OCI-M1 (cell line): ENCODE measurements at places on chromosomes 4 and X.
A peak's percentile ranks its signal among the peaks of the same experiment; 100 is the strongest.

DNA sequence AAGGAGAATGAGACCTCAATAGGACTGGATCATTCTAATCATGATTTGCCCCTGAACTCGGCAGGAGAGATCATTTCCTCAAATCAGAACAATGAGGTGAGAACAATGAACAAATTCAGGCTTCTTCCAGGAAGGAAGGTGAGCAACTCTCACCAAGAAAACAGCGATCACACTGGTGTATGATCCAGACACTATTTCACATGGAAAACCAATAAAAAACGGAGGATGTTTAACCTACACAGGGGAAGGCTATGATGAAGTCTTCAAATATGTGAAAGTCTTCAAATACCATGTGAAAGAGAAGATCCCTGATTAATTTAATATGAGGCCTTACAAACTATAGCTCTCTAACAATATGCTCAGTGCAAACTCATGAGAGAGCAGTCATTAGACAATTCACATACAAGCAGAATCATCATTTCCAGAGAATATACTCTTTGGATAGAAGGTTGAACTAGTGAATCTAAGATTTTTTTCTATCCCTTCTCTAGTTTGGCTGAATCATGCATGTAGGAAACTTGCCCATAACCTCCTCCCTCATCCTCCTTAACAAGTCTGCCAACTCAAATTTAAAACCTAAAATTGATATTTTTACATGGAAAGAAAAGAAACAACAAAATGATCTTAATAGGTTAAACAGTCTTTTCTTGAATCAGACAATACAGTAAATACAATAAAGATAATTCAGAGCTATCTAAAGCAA, 122.5 kb downstream of the ADAMTS3 start:
- DNase-seq: peak; percentile 15

DNA sequence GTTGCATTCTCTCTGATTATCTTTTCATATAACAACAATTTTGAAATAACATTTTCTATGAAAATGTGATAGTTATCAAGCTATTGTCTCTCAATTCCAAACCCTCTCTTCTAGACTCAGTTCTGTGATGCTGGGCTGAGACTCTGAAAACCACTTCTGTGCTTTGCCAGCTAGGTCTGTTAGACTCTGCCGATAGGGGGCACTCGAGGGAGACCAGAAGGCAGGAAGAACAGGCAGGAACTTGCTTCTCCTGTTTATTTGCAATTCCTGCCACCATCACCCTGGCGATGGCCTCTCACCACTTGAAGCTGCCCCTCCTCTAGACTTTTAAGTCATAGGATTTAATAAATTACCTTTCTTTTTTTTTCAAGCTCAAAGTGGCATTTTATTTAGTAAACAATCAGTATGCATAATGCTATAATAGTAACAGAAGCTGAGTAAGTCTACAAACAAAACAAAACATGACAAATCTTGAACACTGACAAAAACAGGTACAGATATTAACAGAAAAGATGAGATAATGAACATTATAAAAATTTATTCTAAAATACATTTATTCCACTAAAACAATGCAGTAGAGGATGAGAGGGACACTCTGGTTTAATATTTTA, 49.7 kb downstream of the RASL11B start:
- peak; percentile 85 for DNase-seq

DNA sequence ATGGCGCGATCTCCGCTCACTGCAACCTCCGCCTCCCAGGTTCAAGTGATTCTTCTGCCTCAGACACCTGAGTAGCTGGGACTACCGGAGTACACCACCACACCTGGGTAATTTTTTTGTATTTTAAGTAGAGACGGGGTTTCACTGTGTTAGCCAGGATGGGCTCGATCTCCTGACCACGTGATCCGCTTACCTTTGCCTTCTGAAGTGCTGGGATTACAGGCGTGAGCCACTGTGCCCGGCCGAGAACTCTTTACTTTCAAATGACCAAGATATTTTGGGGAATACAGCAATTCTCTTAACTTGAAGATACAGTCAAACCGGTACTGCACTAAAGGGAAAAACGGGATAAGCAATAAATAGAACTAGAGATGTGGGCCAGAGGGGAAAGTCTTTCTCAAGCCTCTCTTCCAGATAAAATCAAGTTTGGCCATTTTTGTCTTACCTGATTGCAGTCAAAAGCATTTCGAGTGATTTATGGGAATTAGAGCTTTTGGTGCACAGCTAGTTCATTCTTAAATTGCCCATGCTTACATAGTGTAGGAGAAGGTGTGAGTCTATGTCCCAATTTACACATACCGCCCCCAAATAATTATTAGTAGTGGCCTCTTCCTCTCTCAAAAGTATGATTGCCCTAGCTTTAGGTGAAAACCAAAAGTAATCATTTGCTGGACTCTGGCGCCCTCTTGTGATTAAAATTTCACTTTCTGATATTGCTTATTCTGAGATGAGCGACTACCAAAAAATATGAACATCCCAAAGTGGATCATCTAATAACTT, 53.2 kb upstream of the ABCG2 start:
- peak; percentile 83 for DNase-seq

- DNase-seq: peak; percentile 26
Measured at GRCh38 chrX:132071254-132071653, 48.2 kb downstream of the STK26 start.

GRCh38 chrX:116285501-116285900, 115.0 kb downstream of the AGTR2 start:
- no peak for DNase-seq

- no peak for DNase-seq
Measured at GRCh38 chr4:146359771-146360170, 145.4 kb downstream of the REELD1 start.

- DNase-seq: no peak
Measured at GRCh38 chr4:137070614-137071013, 461.7 kb downstream of the PCDH18 start.

DNA sequence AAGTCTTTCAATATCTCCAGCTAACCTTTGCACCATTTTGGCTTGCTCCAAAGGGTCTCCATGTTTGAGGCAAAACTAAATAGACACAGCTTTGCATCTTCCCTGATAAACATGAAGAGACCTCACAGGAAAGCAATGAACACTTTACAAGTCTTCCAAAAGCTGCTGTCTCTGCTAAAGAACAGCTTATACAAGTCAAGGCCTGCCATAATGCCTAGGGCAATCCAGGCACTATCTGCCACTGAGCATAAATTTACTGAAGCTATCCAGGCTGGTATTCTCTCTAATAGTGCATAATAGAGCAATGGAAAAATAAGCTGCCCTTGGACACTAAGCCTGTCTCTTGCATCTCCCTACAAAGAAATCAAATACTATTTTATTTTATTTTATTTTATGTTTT, 60.1 kb upstream of the S100G start:
- no peak for DNase-seq

- peak; percentile 22 for DNase-seq
Measured at GRCh38 chr4:107993969-107994368, 4.3 kb downstream of the HADH start.

DNA sequence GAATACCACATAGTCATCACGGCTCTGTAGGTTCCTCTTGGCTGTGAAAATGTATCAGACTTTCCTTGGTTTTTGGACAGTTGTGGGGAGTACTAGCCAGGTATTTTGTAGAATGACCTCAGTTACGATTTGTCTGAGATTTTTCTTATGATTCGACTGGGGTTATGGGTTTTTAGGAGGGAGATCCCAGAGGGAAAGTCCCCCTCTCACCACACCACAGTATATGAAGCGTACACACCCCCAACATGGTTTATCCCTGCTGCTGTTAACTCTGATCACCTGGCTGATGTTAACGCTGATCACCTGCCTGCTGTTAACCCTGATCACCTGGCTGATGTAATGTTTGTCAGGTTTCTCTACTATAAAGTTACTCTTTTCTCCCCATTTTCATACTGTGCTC, 72.6 kb downstream of the ANAPC4 start:
- no peak for DNase-seq

- DNase-seq: peak; percentile 85
Measured at GRCh38 chr4:67746797-67747495, 7.2 kb downstream of the GNRHR start.

GRCh38 chr4:145920205-145920604, 18.4 kb downstream of the ZNF827 start:
- DNase-seq: no peak

DNA sequence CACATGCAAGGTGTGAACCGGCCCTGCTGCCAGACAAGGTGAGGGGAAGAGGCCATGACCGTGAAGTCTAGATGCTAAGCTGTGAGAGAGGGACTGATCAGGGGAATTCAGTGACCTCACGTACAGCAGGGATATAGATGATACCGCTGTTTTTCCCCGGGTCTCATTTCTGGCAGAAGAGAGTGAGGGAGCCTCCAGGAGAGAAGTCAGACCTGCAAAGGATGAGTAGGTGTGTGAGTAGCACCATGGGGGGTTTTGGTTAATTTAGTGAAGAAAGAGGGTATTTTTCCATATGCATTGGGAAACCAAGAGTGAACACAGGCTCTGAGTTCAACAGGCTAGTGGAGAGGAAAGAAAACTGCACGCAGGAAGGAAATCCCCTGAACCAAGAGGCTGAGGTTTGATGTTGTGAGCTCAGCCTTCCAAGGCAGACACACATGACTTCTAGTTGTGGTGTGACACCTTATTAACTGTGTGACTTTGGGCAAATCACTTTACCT, 127.6 kb upstream of the GATB start:
- DNase-seq: no peak

- peak; percentile 24 for DNase-seq
Measured at GRCh38 chr4:181148470-181148869, 1094.7 kb upstream of the TENM3 start.

DNA sequence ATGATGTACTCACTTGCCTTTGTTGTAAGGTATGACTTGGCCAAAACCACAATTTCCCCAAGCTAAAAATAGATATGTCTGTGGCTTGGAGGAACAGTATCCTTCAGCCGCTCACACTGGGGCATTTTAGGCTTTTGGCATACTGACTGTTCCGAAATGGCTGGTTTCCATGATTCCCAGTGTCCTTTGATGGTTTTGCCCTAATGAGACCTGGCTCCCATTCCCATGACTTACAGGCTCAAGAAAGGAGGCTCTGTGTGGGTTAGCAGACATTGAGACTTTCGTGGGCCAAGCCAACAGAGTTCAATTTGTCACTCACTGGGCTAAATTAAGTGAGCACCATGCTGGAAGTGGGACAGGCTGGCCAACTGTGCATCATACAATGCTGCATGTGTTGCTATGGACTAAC, 150.6 kb downstream of the CEP135 start:
- no peak for DNase-seq
